ENCODE measurements at places on chromosomes 2 and 18.

DNA sequence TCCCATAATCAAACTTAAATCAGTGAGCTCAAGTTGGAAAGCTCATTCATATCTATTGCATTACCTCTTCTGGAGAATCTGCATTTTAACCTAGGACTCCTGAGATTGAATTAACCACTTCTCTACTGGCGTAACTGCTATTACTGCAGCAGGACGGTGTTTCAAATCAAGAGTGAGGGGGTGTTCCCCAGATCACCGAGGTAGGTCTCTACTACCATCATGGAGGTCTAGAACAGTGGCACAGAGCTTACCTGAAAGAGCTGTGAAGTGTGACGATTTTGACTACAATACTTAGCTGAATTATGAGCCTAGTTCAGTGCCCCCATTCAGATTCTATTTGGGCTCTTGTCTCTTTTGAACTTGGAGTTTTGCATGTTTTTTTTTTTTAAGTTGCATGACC is 119.5 kb downstream of the POLE4 start:
- no peaks in the 10 kb centered on the region for H3K4me1 ChIP-seq
- no peaks in the 10 kb centered on the region for H3K27me3 ChIP-seq
- H3K27ac ChIP-seq = no peak overlapping the region
- no peaks in the 10 kb centered on the region for H3K36me3 ChIP-seq
- DNase-seq = no peak
- H3K4me3 ChIP-seq = no peak overlapping the region

DNA sequence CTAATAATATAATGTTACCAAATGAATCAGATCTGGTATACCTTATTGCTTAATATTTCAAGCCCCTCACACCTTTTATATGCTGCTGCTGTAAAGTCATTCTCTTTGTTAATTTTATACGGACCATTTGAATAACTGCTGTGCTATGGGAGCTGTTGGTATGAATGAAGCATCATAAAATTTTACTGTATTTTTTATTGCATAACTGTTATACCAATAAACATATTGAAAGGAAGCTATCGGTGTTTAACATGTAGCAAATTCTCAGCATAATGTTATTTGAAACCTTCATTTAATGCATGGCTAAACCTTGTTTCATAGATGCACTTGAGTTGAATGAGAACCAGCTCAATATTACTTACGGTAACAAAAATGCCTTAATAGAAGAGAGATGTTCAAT is 1040.3 kb downstream of the SOCS6 start:
- peaks cover 6% of the 10 kb centered on the region for H3K4me1 ChIP-seq
- H3K4me3 ChIP-seq = no peak overlapping the region
- no peak for DNase-seq
- H3K27ac ChIP-seq = no peak overlapping the region
- no peaks in the 10 kb centered on the region for H3K36me3 ChIP-seq

- no peaks in the 10 kb centered on the region for H3K4me1 ChIP-seq
- H3K27me3 ChIP-seq = no peaks in the 10 kb centered on the region
- H3K36me3 ChIP-seq = peaks cover 31% of the 10 kb centered on the region
- H3K27ac ChIP-seq = no peak overlapping the region
These were observed 76.6 kb upstream of the GRB14 start for GRCh38 chr2:164697688-164698461.

DNA sequence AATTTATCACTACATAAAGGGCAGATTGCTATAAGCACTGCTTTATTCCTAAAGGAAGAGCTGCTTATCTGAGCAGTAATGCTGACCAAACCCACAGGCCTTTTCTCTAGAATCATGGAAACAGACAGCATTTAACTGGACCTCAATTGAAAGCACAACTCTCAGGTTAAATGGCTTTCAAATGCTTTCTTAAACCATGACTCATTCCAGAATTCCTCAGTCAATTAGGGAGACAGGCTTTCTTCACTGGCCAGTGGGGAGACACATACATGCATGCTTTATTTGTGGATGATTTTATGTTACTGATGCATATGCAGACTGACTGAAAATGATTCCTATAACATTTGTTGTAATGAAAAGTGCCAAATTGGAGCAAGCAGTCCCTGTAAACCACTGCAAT is 114.6 kb downstream of the ACVR1 start:
- no peak overlapping the region for H3K27ac ChIP-seq
- DNase-seq = no peak
- H3K27me3 ChIP-seq = no peaks in the 10 kb centered on the region
- H3K4me1 ChIP-seq = peaks cover 6% of the 10 kb centered on the region
- H3K36me3 ChIP-seq = peaks cover 46% of the 10 kb centered on the region
- H3K4me3 ChIP-seq = no peak overlapping the region

DNA sequence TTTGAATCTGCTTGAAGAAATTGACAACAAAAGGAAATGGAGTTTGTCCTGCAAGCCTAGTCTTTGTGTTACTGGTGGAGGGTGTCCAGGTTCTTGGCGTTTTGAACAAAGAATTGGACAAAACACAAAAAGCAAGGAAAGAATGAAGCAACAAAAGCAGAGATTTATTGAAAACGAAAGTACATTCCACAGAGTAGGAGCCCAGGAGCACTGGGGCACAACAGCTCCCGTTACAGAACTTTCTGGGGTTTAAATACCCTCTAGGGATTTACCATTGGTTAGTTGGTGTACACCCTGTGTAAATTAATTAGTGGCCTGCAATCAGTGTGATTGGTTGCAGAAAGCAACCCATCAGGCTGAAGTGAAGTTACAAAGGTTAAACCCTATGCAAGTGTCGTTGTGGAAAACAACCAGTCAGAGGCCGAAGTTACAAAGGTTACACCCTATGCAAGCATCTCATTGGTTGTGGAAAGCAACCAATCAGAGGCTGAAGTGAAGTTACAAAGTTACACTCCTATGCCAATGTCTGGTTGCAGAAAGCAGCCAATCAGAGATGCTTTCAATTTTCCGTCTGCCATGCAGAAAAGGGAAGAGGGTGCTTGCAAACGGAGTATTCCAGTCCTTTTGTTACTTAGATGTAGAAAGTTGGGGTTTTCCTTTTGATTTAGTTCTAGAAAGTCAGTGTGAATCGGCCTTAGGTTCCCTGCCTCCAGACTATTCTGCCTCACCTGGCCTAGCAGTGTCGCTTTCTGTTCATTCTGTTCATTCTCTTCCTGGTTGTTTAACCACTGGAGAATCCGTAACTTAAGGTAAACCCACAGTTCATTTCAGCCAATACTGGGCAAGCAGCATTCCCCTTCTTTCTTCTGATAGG is 47.6 kb upstream of the PTH2R start:
- peaks cover 15% of the 10 kb centered on the region for H3K4me1 ChIP-seq
- no peak overlapping the region for H3K27ac ChIP-seq
- peaks cover 35% of the 10 kb centered on the region for H3K36me3 ChIP-seq
- no peak overlapping the region for H3K4me3 ChIP-seq
- H3K27me3 ChIP-seq = no peaks in the 10 kb centered on the region

GRCh38 chr18:2569338-2570207 is 1.7 kb downstream of the METTL4 start:
- H3K4me3 ChIP-seq = peak overlapping the region; percentile 98
- DNase-seq = no peak
- H3K36me3 ChIP-seq = peaks cover 18% of the 10 kb centered on the region
- peaks cover 45% of the 10 kb centered on the region for H3K4me1 ChIP-seq

GRCh38 chr18:79630281-79631095 is 49.1 kb upstream of the CTDP1 start:
- H3K36me3 ChIP-seq = peaks cover 6% of the 10 kb centered on the region
- DNase-seq = no peak
- H3K27me3 ChIP-seq = no peaks in the 10 kb centered on the region
- no peak overlapping the region for H3K27ac ChIP-seq
- no peaks in the 10 kb centered on the region for H3K4me1 ChIP-seq
- no peak overlapping the region for H3K4me3 ChIP-seq

- H3K4me1 ChIP-seq = no peaks in the 10 kb centered on the region
- H3K4me3 ChIP-seq = no peak overlapping the region
- H3K36me3 ChIP-seq = no peaks in the 10 kb centered on the region
- no peak for DNase-seq
These were observed 601.2 kb downstream of the LRP1B start for GRCh38 chr2:141529659-141530058.

- H3K36me3 ChIP-seq = no peaks in the 10 kb centered on the region
- H3K27me3 ChIP-seq = peaks cover 49% of the 10 kb centered on the region
- H3K27ac ChIP-seq = no peak overlapping the region
- H3K4me3 ChIP-seq = no peak overlapping the region
- H3K4me1 ChIP-seq = no peaks in the 10 kb centered on the region
These were observed 16.0 kb downstream of the PDCD1 start for GRCh38 chr2:241842620-241843211.

DNA sequence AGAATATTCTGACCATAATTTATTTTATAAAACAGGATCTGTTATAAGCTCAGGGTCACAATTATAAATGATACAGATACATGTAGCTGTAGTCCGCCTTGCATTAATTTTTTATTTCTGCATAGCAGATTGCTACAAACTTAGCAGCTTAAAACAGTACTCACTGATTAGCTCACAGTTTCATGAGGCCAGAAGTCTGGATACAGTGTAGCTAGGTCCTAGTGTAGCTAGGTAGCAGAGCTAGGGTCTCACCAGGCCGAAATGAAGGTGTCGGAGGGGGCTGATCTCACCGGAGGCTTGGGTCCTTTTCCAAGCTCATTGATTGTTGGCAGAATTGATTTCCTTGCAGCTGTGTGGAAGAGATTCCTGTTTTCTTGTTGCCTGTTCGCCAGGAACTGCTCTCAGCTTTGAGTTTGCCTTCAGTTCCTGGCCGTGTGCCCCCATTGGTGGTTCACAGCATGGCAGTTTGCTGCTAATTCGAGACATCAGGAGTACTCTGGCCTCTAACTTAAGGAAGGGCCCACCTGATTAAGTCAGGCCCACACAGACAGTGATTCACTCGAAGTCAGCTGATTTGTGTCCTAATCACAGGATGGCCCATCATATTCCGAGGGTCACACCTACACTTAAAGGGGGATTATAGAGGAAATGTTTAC is 18.4 kb downstream of the NAPG start:
- no peaks in the 10 kb centered on the region for H3K4me1 ChIP-seq
- no peaks in the 10 kb centered on the region for H3K27me3 ChIP-seq
- H3K36me3 ChIP-seq = peaks cover 86% of the 10 kb centered on the region

DNA sequence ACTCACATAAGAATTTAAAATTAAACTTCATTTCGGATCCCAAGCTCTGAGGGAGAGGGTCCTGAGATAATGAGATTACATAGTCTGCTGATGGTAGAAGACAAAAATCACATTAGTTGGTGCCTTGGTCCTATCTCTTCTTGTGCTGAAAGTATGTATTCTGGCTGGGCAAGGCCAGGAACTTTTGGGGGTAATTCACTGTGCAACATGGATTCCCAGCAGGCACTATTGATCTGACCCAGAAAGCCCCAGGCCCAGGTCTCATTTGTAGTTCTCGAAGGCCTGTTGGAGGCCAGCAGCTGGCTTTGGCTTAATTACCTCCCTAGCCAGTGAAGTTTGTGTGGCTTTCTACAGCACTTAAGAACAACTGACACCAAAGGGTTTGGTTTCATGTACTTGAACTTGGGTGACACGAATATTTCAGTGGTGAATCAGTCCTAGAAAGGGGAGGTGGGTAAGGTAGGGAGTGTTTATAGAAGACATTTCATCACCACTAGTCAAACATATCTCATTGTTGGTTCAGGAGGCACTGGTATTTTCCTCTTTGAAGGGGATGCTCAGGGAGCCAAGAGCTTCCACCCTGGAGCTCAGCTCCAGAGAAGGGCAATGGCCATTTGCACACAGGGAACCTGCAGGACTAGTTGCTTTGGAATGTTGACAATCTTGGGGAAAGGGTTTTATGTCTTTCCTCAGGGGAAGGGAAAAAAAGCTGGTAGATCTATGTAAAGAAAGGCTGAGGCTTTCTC is 217.8 kb downstream of the OSR1 start:
- no peaks in the 10 kb centered on the region for H3K36me3 ChIP-seq
- peak overlapping the region; percentile 40 for H3K4me3 ChIP-seq
- DNase-seq = peak; percentile 83
- no peaks in the 10 kb centered on the region for H3K27me3 ChIP-seq
- H3K27ac ChIP-seq = peak overlapping the region; percentile 87

GRCh38 chr18:8603663-8604520 is 5.3 kb upstream of the RAB12 start:
- no peak overlapping the region for H3K4me3 ChIP-seq
- DNase-seq = no peak
- no peaks in the 10 kb centered on the region for H3K36me3 ChIP-seq
- H3K27ac ChIP-seq = no peak overlapping the region
